ENCODE measurements at places on chromosomes 2 and 18.

DNA sequence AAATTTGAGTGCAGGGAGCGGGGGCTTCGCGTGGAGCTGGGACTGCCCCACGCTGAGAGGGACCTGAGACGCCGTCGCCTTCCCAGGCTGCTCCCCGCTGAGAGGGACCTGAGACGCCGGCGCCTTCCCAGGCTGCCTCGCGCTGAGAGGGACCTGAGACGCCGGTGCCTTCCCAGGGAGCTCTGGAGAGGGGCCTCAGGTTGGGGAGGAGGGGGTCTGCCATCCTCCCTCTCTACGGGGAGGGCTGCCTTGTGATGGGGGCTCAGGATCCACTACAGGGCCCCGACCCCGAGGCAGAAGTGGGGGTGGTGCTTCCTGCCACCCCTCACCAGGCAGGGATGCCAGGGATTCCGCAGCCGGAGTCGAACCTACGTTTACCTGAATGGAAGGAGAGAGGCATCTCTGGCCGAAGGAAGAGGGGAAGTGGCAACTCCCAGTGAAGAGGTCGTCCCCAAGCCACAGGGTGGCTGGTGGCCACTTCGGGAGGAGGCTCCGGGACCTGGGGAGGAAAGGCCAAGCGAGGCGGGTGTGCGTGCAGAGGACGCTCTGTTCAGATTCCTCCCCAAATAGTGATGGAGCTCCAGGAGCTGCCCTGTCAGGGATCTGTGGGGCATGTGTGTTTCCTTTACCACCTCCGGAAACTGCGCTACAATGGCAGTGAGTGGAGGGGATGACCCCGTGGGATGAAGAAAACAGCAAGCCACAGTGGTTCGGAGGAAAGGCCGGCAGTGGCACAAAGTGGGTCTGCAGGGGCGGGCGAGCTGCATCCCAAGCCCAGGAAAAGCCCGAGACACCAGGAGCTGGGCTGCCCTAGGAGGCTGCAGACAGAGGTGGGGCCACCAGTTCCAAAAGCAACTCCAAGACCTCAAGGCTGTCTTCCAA is 108.2 kb upstream of the CTDP1 start:
- no peak for DNase-seq

- no peak for DNase-seq
These were observed 11.3 kb upstream of the RTTN start for GRCh38 chr18:70216788-70217187.

GRCh38 chr18:28002841-28003240 is 174.1 kb downstream of the CDH2 start:
- DNase-seq: no peak

- no peak for DNase-seq
These were observed 142.7 kb downstream of the PRKCE start for GRCh38 chr2:45794134-45794617.

DNA sequence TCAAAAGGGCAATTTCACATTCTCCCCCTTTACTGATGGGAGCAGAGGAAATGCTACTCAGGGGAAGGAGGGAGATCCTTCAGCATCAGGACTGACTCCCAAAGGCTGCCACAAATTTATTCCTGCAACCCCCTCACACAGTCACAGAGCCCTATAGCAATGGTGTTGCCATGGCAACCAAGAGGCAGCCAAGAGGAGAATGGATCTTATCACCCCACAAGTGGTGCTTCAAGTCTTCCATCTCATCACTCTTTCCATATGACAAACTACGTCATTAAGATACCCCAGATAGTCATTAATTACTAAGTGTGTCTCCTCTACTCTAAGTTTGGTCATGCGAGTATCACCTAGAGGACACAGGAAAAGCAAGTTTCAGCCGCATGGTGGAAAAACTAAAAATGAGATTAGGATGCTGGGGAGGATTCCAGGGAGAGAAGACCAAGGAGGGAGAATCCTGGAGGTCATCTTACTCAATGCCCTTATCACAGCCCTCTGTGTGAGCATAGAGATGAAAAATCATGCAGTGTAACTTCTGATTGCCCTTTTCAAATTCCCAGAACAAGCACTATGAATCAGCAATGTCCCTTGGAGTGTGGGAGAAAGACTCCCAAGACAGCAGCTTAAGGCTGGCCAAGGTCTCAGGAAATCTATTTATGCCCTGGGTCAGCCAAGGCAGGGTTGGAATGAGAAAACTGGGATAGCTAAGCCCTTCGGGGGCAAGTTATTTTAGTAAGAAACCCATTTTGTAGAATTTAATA is 885.7 kb upstream of the KLHL29 start:
- DNase-seq: no peak

- DNase-seq: no peak
These were observed 193.2 kb upstream of the HNMT start for GRCh38 chr2:137771064-137771463.

GRCh38 chr18:24018299-24018886 is 3.8 kb downstream of the TTC39C start:
- no peak for DNase-seq
